Neuronal stem cell (in vitro differentiated cells): ENCODE measurements at places on chromosomes 13 and 19.

- no peak for DNase-seq
Measured at GRCh38 chr13:43650882-43651281, 135.9 kb downstream of the ENOX1 start.

DNA sequence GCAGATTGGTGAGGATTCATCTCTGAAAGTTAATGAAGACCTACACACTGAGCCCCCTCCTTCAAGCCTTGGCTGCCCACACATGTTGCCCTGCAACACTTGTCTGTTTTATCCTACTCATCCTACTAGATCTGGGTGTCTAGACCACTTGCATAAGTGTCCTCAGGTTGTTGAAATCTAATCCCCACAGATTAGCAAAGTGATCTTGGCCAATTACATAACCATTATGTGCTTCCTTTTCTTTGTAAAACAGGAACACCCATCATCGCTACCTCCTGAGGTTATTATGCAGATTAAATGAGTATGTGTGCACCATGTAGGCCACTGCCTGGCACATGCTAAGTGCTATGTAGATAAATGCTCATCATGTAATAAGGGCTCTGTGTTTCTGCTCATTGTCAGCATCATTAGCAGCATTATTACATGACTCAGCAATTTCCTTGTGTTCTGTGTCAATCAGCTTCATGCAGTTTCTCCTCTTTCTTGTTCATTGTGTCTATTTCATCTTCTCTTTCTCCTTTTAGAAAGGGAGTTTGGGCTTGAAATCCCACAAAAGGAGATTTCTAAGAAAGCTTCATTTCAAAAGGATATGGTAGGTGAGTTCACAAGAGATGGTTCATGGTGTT is 15.1 kb downstream of the ZNF175 start:
- no peak for DNase-seq

- DNase-seq = no peak
Measured at GRCh38 chr19:12646551-12646950, 20.0 kb downstream of the MAN2B1 start.

DNA sequence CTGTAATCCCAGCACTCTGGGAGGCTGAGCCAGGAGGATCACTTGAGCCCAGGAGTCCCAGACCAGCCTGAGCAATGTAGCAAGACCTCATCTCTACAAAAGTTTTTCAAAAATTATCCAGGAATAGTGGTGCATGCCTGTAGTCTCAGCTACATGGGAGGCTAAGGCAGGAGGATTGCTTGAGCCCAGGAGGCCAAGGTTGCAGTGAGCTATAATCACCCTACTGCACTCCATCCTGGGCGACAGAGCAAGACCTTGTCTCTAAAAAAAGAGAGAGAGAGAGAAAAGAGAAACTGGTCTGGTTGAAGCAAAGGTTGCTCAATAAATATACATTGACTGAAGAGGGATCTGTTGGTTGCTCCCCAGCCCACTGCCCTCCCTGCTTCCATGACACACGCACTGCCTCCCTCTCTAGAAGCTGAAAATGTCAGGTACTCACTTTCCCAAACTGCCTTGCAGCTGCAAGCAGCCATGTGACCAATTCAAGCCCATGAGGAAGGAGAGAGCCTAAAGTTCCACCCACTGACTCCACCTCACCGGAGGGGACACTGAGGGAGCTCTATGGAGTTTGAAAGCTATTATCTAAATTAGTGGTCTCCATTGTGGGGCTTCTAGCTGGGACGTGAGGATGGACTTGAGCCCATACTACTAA is 14.0 kb downstream of the CEACAM16 start:
- DNase-seq = no peak

DNA sequence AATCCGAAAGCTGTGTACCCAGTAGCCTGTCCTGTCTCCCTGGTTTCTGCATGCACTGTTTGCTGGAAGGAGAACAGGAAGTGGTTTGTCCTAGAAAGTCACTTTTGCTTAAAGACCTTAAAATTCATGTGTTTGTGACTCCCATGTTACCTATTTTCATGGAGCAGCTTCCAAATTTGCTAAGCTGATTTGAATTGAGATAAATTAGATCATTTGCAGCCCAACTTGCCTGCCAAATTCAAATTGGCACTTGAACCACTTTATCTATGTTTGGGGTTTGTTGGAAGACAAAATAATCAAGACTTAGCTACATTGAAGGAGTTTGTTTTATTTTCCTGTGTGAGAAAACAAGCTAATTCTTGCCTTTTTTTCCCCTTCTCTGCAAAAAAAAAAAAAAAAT is 532.5 kb downstream of the DIAPH3 start:
- no peak for DNase-seq

DNA sequence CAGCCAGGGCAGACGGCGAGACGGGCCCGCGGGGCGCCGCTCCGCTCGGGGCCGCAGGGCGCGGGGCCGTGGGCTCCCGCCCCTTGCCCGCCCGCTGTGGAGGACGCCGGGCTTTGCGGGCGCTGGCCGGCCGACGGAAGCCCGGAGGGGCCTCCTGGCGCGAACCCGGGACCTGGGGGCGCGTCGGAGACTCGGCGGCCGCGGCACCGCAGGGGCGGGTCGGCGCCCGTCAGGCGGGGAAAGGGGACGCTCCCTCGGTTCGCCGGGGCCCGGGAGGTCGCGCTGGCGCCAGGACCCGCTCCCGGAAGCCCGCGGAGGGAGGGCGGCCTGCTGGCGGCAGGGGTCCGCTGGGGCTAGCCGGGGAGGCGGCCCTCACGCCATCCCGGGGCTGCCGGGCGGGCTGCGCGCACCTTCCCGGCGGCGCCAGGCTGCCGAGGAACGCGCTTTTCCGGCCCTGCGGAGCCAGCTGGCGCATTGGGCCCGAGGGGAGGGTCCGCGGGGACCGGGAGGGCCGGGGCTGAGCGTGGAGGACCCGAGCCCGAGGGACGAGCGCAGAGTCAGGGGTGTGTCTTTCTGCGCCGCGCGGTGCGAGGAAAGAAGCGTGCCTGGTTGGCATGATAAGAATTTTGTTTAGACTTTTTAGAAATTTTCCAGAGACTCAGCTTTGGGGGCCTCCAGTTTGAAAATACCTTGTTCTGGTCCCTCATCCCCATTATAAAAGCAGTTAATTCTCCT is 511 bp downstream of the GARRE1 start:
- DNase-seq = peak; percentile 48

DNA sequence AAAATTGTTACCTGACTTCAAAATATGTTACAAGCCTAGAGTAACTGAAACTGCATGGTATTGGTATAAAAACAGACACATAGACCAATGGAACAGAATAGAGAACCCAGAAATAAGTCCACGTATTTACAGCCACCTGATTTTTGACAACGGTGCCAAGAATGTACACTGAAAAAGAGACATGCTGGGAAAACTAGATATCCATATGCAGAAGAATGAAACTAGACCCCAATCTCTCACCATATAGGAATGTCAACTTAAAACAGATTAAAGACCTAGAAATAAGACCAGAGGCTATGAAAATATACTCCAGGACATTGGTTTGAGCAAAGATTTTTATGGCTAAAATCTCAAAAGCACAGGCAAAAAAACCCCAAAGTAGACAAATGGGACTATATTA is 76.5 kb downstream of the LATS2 start:
- no peak for DNase-seq

DNA sequence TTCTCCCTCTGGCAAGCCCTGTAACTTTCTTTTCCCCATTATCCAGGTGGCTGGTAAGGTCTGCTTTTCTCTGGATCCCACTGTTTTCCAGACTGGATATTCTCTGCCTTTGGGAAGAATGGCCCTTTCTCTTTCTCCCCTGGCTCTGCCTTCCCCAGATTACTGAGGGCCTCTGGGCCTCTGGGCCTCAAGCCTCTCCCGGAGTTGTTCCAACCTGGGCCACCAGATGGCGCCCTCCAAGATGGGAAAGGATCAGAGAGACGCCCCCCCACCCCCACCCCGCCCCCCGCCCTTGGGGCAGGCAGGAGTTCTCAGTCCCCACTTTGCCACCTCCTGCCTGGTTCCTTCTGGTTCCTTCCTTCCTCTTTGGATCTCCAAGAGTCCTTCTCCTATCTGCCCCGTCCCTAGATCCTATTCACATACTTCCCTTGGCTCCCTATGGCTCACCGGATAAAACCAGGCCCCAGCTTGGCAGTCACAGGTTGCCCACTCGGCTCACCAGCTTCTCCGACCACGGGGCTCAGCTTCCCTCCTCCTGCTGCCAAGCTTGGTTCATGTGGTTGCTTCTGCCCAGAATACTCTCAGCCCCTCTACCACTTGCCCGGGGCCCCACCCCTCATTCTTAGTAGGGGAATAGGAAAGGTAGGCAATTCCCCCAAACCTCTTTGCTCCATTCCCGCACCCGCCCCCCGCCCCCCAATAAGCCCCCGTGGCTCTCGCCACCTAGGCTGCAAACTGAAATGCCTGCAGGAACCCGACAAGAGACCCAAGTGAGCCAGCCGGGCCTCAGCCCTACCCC is 13.1 kb downstream of the EPS8L1 start:
- DNase-seq = peak; percentile 92

- no peak for DNase-seq
Measured at GRCh38 chr13:37681281-37682032, 82.9 kb upstream of the POSTN start.

GRCh38 chr19:44807162-44807561 is 1.7 kb upstream of the BCAM start:
- DNase-seq = no peak

- DNase-seq = peak; percentile 55
Measured at GRCh38 chr13:110455941-110456340, 105.6 kb downstream of the RAB20 start.

DNA sequence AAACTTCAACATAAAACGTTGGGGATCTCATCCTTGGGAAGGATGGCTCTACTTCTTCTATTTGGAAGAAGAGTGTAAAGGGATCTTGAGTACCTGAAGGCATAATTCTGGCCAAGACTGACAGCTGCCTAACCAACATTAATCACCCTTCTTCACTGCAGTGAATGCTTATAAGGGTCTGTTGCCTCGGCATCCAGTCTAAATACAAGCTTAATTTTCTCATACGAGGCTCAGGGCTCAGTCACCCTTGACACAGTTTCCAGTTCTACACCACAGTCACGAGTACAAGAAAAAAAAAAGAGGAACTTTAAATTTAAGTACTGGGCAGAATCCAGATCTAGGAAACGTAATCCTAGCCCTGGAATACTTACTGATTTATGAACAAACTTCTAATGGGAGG is 9.0 kb downstream of the FPR3 start:
- no peak for DNase-seq

- DNase-seq = no peak
Measured at GRCh38 chr13:97346097-97346496, 87.9 kb upstream of the RAP2A start.

- DNase-seq = peak; percentile 29
Measured at GRCh38 chr13:50636007-50636704, 207.3 kb downstream of the DLEU7 start.

DNA sequence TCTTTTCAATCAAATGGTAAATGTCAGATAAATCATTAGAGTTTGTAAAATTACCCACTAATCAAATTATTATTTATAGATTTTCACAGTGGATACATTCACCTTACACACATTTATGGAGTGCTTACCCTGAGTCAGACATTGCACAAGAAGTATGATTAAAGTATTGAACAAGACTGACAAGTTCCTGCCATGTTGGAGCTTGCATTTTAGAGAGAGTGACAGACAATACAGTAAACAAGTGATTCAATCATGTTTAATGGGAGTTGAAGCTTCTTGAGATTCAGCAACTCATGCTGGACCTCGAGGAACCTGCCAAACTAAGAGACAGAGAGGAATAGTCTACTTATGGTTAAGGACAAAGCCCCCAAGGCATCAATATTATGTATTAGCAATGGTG is 487.8 kb downstream of the PCDH17 start:
- DNase-seq = no peak

- peak; percentile 5 for DNase-seq
Measured at GRCh38 chr13:91482427-91482826, 84.0 kb downstream of the GPC5 start.

DNA sequence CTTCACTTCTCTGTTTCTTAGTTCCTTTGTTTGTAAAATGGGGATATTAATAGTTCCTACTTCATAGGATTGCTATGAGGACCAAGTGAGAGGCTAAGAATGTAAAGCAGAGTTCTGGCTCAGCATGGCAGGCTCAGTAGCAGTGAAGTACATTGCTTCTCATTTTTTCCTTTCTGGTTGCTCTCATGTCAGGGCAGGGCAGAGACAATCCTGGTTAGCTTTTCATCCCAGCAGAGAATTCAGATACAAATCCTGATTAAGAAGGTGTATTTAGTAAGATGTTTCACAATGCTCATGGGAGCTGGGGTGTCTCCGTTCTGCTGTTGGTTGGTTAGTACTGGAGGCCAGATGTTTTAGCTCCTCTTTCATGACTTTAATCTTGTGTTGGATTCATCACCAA is 42.9 kb downstream of the WASF3 start:
- DNase-seq = no peak
